ENCODE measurements at places on chromosomes 3 and 15.

- DNase-seq = no peak
Observed at GRCh38 chr3:17535274-17535673, 207.2 kb downstream of the TBC1D5 start.

- no peak for DNase-seq
Observed at GRCh38 chr3:46146548-46146947, 61.6 kb downstream of the CCR1 start.

DNA sequence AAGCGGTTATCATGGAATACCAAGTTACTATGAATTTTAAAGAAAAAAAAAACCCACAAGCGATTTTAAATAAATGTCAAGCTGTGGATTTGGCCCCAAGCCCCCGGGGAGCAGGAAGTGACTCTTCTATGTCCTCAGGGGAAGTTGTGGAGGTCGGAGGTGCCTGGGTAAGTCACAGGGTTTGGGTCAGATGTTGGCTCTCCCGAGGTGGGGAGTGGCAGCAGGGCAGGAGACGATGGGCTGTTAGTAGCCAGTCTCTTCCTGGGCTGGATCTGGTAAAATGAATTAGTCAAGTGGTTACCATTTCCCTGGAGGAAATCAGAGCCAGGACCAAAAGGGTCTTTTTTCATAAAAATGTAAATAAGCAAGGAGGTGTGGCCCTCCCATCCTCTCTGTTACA is 316.7 kb downstream of the TLE3 start:
- peak; percentile 28 for DNase-seq

DNA sequence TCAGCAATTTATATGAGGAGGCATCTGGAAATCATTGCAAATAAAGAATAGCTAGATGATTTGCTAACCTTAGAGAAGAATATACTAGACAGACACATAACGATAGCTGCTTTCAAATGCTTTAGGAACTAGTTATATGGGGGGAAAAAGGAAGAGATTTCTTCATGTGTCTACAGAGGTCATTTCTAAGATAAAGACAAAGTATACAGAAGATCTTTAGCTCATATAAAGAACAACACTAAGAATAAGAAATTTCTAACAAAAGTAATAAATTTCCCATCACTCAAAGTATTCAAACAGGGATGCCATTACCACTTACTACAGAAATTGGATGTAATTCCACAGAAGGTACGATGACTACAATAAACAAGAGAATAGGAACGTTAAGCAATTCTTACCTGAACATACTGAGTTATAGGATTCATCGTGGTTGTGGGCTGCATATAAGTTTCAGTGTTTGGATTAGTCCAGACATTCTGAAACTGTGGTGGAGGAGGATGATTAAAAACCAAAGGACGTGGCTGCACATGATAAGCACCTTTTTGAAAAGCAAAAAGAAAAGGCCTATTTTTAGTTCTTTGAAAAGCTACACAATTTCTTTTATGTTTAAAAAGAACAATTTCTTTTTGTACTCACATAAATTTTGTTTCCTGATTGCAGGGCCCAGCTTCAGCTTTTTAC is 8.7 kb downstream of the DAZL start:
- no peak for DNase-seq

GRCh38 chr15:91622235-91622634 is 231.3 kb upstream of the SLCO3A1 start:
- DNase-seq = no peak

DNA sequence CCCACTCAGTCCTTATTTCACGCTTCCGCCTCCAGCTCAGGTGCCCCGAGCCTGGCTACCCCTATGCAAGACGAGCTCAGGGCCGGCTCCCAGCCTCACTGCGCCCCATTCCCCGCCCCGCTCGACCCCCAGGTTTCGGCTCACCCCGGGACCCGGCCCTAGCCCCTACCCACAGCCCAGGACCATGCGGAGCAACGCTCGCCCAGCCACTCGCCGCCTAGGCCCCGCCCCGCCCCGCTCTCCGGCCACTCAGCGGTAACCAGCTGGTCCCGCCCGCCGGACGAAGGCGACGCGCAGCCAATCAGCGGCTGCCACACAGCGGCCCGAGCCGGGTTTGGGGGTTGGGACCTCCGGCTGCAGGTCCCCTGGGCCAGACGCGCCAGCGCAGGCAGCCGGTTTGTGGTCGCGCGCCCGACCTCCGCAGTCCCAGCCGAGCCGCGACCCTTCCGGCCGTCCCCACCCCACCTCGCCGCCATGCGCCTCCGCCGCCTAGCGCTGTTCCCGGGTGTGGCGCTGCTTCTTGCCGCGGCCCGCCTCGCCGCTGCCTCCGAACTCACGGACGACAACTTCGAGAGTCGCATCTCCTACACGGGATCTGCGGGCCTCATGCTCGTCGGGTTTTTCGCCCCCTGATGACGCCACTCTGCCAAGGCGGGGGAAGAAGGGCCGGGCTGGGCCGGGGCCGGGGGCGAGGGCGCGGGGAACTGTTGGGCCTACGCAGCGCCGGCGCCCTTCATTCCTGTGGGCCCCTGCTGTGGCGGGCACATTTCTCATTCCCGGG is at the start of gene CATSPER2:
Gene CATSPER2, minus strand, starts transcription at position 196 of the 781 bp plus-strand sequence. CDS start 783 bp downstream, outside the sequence.
- DNase-seq = no peak

- peak; percentile 40 for DNase-seq
Observed at GRCh38 chr3:126147147-126147931, 33.0 kb downstream of the ALDH1L1 start.

DNA sequence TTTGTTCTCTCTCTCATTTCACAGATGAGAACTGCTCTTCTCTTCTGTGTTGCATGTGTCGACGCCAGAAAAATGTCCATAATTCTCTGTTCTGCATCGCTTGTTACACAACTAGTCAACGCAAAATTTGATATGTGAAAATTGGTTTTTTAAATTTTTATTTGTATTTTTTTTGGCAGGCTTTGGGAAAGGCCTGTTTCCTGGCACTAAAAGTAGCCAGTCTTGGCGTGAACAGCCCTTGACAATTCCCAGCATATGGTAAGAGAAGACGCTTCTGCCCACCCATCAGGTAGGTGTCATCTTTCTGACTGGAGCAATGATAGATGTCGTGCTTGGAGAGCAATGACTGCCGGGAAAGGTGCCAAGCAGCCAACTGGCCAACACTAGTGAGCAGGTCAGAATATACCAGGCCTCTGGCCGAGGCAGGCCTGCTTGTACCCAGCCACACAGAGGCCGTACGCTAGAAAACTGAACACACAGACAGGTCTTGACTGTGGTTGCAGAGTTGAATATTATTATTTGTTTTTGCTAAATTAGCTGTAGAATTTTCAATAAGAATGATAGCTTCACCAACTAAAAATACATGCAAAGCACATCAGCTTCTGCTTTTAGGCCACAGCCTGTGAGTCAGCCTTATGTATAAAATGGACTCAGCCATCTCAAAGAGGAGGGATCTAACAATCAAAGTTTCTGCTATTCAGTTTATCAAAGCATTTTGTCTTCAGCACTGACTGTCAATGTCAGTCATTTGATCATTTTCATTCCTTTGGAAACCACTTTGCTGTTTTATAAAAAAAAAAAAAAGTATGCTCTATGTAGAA is 837.5 kb downstream of the MCTP2 start:
- DNase-seq = no peak

DNA sequence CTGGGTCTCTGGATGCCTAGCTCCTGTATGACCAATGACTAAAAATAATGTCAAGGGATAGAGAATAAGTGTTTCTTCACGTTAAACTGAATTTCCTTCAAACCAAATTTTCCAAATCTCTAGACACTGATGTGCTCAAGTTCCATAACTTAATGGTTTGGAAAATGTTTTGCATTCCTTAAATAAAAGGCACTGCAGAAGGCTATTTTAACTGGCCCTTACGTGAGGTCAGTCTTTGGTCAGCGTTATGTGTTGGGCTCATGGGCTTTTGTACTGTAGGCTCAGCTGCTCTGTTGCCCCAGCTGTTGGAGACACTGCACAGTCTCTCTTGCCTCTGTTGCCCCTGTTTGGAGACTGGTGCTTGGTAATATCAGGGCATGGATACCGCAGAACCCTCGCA is 188.5 kb downstream of the TPRG1 start:
- DNase-seq = no peak

GRCh38 chr3:51734572-51734907 is 27.7 kb downstream of the GRM2 start:
- DNase-seq = no peak

DNA sequence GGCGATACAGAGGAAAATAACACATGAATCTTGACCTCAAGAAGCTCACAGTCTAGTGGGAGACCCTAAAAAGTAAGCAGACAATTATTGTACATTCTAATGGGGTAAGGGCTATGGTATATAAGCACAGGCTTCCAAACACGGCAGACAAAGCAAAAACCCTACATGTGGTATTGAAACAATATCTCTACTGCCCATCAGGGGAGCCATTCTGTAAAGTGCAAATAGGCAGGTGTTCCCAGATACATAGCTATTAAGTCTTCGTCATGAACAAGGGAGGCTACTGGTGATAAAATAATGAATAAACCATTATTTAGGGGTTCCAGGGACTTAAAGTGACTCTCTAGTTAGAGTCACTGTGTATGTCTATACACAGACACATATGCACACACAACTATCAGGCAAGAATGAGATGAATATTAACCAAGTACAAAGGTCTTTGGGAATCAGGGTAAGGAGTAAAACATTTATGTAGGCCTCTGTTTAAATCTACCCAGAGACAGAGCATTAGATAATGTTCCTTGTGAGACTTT is 38.7 kb upstream of the ASB14 start:
- DNase-seq = no peak

GRCh38 chr15:63915873-63916771 is 82.4 kb upstream of the HERC1 start:
- DNase-seq = peak; percentile 66

DNA sequence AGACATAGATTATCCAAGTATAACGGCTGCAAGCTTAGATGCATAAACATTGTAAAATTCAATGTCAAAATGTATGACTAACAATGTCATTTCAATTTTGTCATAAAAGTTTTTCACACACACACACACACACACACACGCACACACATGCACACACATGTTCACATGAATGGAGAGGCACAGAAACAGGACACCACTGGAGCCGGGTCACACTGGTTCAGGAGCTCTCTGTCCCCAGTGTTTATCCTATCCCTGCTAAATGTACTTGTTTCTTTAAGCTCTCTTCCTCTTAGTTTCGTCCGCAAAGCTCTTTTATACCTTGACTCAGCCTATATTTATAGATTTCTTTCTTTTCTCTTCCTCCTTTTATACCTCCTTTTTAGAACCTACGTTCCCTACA is 249.9 kb downstream of the CADPS start:
- DNase-seq = no peak

DNA sequence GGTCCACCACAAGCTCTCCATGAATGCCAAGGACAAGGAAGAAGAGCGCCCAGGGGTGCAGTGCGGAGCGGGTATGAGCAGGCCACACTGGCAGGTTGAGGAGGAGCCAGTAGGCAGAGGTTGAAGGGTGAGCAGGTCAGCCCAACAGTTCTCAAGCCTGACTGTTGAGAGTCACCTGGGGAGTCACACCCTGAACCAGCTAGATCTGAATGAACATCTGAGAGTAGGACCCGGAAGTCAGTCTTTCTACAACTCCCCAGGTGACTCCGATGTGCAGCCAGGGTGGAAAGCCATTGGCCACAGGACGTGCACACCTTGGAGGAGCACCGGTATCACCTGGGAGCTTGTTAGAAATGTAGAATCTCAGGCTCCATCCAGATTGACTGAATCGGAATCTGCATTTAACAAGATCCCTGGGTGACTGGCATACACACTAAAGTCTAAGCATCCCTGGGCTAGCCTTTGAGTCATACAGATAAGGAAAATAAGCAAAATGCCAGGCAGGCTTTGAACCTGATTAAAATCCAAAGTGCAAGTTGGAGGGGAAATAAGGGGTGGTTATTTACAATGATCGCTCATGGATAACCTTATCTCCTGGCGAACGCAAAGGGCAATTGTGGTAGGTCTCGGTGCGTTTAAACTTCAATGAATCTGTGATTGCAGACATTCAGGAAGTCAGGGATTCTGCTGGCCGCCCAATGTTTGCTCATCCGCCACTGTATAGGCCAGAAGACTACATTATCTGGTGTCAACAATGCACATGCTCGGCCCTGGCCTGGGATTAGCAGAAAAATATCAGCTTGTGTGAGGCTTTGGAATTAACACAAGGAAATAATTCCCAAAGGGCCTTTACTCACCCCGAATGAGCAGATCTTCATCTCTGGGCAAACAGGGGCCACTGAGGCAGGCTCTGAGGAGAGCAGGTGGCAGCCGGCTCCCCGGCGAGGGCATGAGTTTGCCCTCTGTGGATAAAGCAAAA is 11.7 kb upstream of the LYZL4 start:
- DNase-seq = no peak

DNA sequence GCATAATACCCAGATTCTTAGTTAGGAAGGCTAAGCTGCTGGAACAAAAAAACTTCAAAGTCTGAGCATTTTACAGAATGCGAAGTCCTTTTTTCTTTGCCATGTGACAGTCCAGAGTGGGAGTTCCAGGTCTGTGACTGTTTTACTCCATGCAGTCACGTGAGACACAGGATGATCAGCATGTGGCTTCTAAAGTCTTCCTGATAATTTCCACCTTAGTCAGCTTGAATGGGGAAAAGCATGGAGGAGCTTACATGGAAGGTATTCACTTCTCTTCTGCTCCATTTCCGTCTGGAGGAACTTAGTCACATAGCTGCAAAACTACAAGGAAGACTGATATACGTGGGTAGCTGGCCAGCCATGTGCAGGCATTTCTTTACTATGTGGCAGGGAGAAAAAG is 1.7 kb downstream of the SNTN start:
- no peak for DNase-seq

DNA sequence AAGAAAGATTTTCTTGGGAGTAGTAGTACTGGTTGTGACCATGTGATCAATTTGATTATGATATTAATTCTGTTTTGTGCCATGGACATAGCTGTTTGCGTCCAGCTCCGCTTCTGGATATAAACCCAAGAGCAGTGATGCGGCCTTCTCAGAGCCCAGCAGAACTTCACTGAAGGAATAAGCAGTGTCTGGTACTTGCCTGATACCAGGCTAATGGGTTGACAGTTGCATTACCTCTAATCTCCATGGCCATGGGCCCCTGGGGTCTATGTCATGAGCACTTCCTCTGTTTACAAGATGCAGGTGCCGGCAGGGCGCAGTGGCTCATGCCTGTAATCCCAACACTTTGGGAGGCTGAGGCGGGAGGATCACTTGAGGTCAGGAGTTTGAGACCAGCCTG is 36.3 kb upstream of the RAB6B start:
- no peak for DNase-seq

DNA sequence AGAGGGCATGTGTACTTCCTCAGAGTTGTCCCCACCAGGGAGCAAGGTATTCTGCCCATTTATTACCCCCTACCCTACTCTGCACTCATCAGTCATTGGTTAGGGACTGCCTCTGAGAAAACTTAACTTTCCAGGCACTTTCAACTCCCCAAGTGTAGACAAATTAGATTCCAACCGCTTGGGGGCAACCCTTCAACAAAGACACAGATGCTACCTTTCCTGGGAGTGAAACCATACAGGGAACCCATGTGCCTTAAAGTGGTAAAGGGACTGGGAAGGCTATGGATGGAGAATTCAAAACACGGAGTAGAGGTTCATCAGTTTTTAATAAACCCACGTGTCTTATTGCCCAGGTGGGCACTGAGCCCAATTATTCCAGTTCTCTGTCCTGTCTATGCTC is 19.4 kb upstream of the UBE2E2 start:
- peak; percentile 55 for DNase-seq

- no peak for DNase-seq
Observed at GRCh38 chr3:23113455-23114171, 89.5 kb upstream of the UBE2E2 start.

- DNase-seq = no peak
Observed at GRCh38 chr3:46183330-46183729, 24.8 kb downstream of the CCR1 start.

- DNase-seq = no peak
Observed at GRCh38 chr3:170207717-170208116, 14.5 kb upstream of the PRKCI start.
